8988T (cell line): ENCODE measurements at places on chromosomes 6 and 20.

DNA sequence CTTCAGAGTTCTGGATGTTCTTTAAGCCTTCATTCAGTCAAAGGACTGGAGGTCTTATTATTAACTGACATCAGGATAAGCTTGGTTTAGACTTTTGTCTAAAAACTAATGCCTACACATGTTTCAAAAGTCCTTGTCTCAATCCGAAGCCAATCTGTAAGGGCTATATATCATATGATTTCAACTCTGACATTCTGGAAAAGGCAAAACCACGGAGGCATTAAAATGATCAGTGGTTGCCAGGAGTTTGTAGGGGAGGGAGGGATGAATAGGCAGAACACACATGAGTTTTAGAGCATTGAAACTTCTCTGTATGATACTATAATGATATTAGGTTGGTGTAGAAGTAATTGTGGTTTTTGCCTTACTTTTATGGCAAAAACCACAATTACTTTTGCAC, 1285.8 kb upstream of the CITED2 start:
- no peak for DNase-seq

GRCh38 chr20:46317685-46318177, 9.4 kb upstream of the CDH22 start:
- no peak for DNase-seq

DNA sequence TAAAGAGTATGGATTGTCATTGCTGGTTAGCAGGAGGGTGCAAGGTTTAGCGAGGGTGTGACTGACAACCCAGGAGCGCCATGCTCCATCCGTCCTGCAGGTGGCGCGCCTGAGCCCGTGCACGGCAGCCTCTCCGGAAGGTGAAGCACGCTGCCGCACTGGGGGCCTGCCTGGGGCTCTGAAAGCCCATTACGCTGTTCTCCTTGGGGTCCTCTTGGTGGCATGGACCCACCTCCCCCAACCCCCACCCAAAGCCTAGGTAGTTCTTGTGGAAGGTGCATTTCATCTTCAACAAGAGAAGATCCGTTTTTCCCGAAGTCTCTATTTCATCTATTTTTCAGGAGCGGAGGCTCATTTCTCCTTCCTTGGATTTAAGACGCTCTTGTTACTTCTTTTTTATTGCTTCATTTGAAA, 197.4 kb upstream of the KCNG1 start:
- peak; percentile 47 for DNase-seq

DNA sequence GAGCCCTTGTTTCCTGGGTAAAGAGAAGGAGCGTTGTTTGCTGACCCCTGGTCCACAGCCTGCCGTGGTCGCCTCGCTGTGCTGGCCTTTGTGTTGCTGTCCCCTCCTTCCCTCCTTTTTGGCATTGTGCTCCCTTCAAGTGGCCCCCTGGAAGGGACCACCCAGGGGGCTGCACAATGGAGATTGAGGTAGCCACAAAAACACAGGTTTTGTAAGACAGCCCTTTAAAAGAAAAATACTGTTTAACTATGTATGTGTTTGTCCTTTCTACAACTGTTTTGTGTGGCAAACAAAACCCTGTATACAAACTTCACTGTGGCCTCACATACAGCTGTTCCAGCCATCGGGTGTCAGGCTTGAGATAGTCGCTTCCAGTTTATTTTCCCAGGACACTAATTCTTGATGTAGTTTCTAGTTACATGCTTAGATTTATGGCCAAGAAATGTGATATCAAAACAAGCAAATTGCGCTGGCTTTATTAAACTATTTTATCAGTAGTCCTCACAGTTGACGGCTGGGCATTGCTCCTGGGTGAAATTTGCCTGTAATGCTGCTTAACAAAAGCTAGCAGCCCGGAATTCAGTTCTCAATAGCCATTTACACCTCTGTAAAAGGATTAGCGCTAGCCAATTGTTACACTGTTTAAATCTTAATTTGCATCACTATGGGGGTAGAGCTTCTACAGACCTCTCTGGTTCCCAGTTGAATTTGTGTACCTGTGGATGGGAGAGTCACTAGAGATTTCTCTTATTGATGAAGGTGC, 64.1 kb downstream of the KIZ start:
- DNase-seq: no peak

DNA sequence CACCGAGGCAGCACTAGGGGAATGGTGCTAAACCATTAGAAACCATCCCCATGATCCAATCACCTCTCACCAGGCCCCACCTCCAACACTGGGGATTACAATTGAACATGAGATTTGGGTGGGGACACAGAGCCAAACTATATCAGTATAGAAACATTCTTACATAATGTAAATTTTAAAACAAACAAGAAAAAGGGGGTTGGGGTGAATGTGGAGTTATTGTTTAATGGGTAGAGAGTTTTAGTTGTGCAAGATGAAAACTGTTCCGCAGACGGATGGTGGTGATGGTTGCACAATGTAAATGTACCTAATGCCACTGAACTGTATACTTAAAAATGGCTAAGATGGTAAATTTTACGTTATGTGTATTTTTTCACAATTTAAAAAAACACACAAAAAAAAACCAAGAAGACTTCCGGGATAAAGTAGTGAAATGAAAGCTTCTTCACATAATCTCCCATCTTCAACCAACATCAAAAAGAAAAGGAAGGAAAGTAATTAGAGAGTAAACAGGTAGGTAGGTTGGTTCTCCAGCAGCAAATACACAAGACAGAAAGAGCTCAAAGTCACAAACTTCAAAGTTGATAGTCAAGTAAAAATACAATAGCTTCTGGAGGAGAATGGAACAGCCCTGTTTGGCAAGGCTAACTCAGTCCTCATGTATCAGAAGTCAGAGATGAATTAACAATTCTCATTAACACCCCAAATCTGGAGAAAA, 16.3 kb downstream of the RARS2 start:
- DNase-seq: no peak

GRCh38 chr20:36266189-36266588, 29.9 kb downstream of the AAR2 start:
- no peak for DNase-seq

GRCh38 chr6:158170656-158171081, 2.5 kb downstream of the GTF2H5 start:
- DNase-seq: no peak

GRCh38 chr6:107353773-107354382, 105.5 kb downstream of the PDSS2 start:
- DNase-seq: no peak

GRCh38 chr6:22349528-22349927, 52.7 kb upstream of the PRL start:
- DNase-seq: no peak

- DNase-seq: no peak
Measured at GRCh38 chr20:24681634-24682495, 212.4 kb downstream of the SYNDIG1 start.
